GM03348 (cell line): ENCODE measurements at places on chromosomes 2 and 18.

- no peak for DNase-seq
Observed at GRCh38 chr2:190328573-190329147, 9.0 kb upstream of the HIBCH start.

GRCh38 chr18:10928011-10928771 is 221.2 kb downstream of the PIEZO2 start:
- DNase-seq, result no peak

- no peak for DNase-seq
Observed at GRCh38 chr2:97913846-97914245, 81.9 kb downstream of the TMEM131 start.

GRCh38 chr18:47262301-47263149 is 11.1 kb upstream of the SKOR2 start:
- no peak for DNase-seq
